ENCODE measurements at places on chromosomes 7 and 10. TPM values are rescaled to one million over a fixed set of nuclear protein-coding genes. Genes with fewer than 3 reads are reported as not detected.
A peak's percentile ranks its signal among the peaks of the same experiment; 100 is the strongest.

- no peak for DNase-seq
Observed at GRCh38 chr7:139674752-139675126, 103.1 kb downstream of the HIPK2 start.

DNA sequence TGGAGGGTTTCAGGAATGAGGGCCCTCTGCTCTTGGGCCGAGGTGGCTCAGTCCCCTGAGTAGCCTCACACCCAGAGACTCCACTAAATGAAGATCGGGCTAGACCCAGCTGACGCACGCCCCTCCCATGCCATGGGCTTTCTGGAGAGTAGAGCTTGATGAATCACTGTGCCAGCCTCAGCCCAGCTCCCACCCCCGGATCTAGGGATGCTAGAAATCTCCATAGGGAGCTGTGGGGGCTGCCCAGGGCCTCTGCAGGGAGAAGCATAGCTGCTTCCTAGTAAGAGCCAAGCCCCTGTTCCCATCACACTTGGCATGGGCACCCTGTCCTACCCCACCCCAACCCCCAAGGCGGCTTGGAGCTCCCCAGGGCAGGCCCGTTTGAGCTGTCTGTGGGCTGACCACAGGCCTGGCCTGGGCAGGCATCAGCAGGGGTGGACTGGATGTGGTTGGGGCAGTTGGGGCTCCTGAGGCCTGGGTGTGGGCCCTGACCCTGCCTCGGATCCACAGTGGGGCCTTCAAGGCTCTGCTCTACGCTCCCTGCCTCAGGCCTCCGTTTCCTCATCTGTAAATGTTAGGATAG lies 121.2 kb downstream of the ZMIZ1 start:
- no peak for DNase-seq

DNA sequence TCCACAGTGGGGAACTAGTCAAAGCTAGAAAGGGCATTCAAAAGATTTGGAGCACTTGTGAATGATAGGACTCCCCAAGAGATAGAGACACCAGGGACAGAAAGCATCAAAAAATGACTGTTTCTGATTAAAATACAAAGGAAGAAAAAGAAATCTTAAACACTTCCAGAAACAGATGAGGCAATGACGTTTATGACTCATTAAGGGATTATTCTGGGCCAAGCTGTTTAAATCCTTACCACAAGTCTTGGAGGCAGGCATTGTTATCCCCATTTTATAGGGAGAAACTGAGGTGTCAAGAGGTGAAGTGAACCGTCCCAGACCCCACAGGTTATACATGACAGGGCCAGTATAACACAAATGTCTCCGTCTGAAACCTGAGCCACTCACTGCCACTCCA lies 68.3 kb upstream of the AMPH start:
- DNase-seq: no peak

- peak; percentile 72 for DNase-seq
Observed at GRCh38 chr10:1043532-1043995, 5.4 kb downstream of the IDI1 start.

DNA sequence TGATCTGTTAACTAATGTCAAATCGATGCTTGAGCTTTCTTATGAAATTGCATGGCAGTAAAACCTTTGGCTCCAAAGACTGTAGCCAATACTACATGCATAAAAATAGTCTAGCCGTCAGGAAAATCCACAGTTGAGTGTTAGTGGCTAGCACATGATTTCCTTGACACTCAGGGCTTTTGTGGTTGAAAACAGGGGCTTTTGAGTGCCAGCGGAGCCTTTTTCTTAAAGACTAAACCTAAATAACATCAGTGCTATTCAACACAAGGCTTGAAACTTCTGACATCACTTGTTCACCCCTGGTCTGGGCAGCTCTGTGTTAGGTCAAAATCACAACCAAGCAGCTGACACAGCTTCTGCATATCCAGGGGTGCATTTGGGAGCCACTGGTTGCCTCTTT lies 124.2 kb upstream of the BMPER start:
- no peak for DNase-seq

DNA sequence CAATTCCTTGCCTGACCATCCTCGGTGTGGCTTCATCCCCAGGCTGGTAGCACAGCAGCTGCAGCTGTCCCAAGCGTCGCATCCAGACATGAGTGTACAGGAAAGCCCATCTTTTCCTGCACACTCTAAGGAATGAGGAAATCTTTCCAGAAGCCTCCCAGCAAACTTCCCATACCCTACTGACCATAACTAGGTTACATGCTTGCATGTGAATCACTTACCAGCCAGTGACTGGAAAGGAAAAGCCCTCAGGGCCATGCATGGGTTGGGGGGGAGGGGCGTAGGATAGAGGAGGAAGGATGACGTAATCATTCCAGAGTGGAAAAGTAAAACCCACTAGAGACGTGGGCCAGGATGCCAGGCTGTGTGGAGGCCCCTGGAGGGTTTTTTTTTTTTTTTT lies 18.9 kb upstream of the ZNF212 start:
- no peak for DNase-seq

DNA sequence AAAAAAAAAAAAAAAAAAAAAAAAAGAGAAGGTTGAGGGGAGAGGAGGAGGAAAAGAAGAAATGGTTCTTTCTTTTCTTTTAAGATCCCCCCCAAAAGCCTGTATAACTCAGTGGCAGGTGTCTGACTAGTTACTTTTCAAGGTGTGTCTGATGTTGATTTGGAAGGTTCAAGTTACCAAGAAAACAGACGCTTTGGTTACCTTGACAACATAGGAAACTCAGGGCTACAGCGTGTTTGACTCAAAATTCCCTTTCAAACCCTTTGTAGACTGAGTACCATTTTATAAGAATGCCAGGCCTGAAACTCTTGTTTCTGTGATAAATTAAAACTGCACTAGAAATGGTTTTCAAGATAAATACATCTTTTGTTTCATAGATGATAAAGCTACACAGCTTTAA lies 286.8 kb downstream of the SKIDA1 start:
- no peak for DNase-seq

- DNase-seq: no peak
Observed at GRCh38 chr7:71345117-71345884, 213.4 kb downstream of the GALNT17 start.

DNA sequence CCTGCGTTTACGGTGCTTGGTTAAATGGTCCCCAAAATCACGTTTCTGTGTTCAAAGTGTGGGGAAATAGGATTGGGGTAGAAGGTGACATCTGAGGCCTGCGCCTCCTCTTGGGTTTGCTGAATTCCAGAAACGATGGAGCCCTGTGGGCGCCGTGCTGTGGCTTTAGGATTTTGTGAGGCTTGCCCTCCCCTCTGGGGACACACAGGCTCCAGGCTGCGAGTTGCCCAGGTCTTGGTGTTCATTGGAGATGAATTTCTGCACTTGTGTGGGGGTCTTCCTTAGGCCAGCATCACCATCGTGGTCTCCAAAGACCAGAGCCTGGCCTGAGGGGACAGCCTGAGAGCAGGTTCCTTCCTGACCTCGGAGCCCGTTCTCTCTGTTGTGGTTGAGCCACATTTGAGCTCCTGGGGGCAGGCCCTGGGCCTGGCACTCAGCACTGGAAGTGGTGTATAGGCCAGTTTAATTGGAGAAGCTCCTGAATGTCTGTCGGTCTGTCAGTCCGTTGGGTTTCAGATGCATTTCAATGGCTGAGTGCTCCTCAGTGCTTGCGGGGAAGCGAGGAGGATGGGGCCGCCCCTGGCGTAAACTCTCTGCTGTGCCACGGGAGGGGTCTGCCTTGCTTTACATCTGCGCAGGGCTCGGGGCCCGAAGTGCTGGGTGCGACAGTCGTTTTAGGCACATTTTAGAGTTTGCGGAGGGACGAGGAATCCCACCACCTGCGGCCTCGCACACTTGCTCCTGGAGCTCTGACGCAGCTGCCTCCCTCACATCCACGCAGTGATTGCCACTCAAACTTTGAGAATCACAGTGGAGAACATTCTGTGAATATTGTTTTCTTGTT lies 71.7 kb downstream of the DNAJB6 start:
- DNase-seq: no peak

GRCh38 chr10:79056736-79057391 lies 11.9 kb upstream of the ZMIZ1 start:
- no peak for DNase-seq

DNA sequence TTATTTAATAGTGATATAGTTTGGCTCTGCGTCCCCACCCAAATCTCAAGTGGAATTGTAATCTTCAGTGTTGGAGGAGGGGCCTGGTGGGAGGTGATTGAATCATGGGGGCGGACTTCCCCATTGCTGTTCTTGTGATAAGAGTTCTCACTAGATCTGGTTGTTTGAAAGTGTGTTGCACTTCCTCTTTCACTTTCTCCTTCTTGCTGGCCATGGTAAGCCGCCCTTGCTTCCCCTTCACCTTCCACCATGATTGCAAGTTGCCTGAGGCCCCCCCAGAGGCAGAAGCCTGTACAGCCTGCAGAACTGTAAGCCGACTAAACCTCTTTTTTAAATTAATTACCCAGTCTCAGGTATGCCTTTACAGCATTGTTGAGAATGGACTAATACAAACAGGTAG lies 101.4 kb downstream of the MTPAP start:
- no peak for DNase-seq

GRCh38 chr10:14481752-14482151 lies 151.0 kb upstream of the FRMD4A start:
- DNase-seq: no peak

PRPS1L1 gene
- not detected for total RNA-seq

OPN4 gene
- not detected for total RNA-seq

BTBD16 gene
- not detected for total RNA-seq

PRF1 gene
- total RNA-seq: 6.2 TPM

PCDH15 gene
- total RNA-seq: not detected

SCART1 gene
- total RNA-seq: 4.8 TPM

SFXN3 gene
- 72.4 TPM for total RNA-seq

SH2B2 gene
- total RNA-seq: 4.2 TPM

COL13A1 gene
- total RNA-seq: 8.0 TPM

CPVL gene
- total RNA-seq: 15.2 TPM

MYOZ1 gene
- 8.5 TPM for total RNA-seq
